ENCODE measurements at places on chromosomes 6 and 20.

GRCh38 chr20:9093218-9093957 is 24.5 kb downstream of the PLCB4 start:
- DNase-seq = no peak

GRCh38 chr6:122620428-122620827 is 10.2 kb downstream of the PKIB start:
- DNase-seq = no peak

DNA sequence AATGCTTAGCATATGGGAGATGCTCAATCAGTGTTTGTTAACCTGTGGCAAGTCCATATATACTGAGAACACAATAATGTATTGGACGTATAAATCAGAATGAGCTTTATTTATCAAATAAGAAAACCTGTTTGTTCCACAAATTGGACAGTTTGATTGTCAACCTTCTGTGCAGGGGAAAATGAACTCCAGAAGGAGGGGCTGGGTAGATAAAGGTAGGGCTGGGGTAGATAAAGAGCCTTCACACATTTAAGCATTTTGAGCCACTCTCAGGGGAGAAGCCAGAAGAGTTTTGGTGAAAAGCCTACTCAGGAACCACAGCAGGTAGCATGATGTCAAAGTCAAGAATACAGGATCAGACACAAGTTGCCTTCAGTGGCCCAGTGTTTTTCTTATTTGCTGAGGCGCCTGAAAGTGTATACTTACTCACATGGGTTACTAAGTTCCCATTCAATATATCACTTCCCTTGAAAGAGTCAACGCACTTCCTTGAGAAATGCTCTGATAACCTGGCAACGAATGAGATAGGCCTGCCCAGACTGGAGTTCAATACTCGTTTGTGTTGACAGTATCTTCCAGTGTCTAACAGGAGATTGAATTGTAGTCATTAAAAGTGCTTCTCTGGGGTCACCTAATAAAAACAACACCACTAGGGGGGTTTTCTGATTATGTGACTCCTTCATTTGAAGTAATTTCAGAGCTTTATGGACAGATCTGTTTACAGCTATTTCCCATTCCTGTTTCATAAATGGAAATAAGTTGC is 263.9 kb upstream of the CITED2 start:
- DNase-seq = no peak

GRCh38 chr6:138986578-138986977 is 1.5 kb downstream of the REPS1 start:
- peak; percentile 26 for DNase-seq

DNA sequence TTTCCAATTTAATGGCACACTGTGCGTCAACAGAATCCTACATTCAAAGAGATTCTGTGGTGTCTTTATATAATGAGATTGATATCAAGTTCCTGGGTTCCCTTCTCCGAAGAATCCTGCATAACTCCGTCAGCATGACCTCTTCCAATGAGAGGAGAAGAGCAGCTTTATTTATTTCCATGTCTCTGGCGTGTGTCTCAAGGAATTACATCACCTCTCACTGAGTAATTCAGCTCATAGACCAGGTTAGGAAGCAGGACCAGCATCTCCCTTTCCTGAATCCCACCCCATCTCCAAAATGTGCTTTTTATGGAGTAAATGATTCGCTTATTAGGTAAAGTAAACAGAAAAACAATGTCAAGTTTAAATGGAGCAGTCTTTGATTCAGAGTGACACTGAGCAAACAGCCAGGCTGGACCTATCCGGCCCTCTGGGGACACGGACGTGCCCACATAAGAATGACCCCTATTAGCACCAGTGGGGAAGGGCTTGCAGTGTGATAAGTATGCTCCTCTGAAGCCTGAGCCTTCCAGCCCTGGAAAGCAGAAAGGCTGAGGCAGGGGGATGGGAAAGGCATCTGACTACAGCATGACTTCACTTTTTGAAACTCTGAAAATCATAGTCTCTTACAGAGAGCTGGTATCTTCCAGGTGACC is 165.2 kb downstream of the CLIC5 start:
- DNase-seq = peak; percentile 64

GRCh38 chr6:166678426-166678825 is 51.4 kb upstream of the RPS6KA2 start:
- no peak for DNase-seq

DNA sequence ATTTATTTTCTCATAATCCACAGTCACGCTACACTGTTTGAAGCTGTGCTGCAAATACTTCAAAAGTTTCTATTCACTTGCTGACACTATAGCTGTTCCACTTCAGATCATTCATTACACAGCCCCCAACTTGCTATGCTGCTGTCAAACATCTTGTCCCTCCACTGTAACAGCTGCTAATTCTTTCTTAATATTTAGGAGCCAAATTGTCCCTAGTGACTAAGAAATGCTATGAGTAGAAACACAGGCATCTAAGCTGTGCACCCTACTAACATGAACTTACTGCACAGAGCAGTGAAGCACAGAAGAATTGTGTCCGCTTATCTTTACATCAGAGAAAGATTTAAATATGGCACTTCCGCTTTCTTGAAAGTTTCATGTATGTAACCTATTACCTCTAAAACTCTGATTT is 91.3 kb downstream of the PDE10A start:
- DNase-seq = no peak

DNA sequence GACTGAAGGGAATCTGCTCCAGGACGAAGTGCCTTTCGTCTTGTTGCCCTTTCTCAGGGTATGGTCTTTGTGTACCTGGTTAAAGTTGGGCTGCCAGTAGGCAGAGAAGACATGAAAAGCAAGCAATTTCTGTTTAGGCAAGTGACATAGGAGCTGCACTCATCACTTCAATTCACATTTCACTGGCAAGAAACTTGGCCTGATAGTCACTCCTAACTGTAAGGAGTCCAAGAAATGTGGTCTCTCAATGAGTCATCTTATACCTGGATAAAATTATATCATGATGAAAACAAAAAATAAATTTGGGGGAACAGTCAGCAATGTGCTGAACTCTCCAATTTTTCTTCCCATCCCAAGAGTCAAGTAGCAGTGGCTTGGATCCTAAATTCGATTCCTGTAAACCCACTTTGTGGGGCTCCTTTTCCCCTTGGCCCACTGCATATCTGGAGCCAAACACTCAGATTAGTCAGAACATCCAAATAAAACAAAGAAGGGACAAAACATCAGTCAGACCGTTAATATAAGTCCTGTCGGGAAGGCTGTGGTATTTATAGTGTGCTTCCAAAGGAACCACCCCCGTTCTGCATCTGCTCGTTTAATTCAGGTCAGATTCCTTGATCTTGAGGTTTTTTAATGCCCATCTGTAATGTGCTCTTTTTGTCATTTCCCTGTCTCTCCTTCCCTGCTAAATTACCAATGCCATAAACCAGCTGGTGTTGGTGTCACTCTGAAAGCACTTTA is 5.0 kb upstream of the GABRR1 start:
- DNase-seq = no peak

DNA sequence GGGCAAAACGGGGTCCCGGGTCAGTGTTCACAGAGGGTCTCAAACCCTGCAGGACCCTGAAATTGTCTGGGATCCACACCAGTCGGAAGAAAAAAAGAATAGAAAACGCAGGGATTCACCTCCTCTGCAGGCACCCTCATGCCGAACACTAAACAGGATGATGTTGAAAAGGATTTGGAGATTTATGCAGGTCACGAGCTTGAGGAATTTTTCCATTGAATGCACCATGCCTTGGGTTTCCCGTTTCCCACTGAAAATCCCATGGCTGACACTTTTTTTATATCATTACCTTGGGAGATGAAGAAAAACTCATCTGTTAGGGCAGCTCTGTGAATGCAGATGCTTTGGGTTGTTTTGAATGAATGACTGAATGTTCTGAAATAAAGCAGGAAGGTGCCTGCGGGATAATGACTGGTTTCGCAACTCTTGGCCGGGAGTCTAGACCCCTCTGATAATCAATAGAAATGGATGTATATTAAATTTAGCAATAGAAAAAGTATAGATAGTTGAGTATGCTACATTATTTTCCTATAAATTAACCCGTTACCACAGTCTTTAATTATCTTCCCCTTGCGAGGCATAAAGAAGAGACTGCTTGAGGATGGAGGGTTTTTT is 147.5 kb upstream of the AFDN start:
- DNase-seq = no peak

DNA sequence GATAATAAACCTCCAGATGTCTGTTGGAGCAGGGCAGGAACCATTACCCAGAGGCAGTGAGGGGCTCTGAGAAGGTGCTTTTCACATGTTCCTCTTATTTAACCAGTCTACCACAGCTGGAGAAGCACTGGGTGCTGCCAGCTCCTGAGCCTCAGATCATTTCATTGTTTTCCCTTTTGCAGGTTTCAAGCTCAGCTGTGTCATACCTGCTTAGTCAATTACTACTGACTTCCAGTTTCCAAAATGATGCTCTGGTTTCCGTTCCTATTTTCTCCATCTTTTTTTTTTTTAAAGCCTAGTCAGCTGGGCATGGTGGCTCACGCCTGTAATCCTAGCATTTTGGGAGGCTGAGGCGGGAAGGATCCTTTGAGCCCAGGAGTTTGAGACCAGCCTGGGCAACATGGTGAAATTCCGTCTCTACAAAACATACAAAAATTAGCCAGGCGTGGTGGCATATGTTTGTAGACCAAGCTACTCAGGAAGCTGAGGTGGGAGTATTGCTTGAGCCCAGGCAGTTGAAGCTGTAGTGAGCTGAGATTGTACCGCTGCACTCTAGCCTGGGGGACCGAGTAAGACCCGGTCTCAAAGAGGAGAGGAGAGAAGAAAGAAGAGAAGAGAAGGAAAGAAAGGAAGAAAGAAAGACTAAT is 6.7 kb downstream of the FLOT1 start:
- no peak for DNase-seq

- no peak for DNase-seq
Measured at GRCh38 chr6:127022302-127022701, 96.2 kb upstream of the RSPO3 start.

- no peak for DNase-seq
Measured at GRCh38 chr20:57577679-57578475, 17.0 kb downstream of the PCK1 start.

- no peak for DNase-seq
Measured at GRCh38 chr6:52840763-52841585, at the start of gene GSTA5. TSS of gene GSTA5 (minus strand) at chr6:52840813.

- no peak for DNase-seq
Measured at GRCh38 chr20:42510686-42511085, 679.0 kb downstream of the PTPRT start.

DNA sequence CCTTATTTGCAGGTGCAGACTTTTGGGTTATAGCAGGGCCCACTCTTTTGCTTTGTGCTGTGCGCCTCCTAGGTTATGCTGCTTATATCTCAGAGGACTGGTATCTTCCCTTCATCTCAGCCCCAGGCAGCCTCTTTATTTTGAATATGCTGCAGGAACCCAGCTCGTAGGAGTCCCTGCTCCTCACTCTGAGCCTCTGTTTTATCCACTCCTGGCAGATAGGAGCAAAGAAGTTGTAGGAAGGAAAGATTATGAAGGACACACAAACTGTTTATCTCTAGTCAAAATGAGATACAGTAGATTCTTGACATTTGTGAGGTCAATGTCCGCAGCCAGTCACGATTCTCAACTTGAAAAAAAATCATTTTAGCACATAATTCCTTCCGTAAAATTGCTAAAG is 15.6 kb downstream of the L3MBTL3 start:
- no peak for DNase-seq

GRCh38 chr20:2364044-2364443 is 16.7 kb upstream of the TGM6 start:
- no peak for DNase-seq

GRCh38 chr6:7106752-7107577 is 796 bp upstream of the RREB1 start:
- peak; percentile 66 for DNase-seq

DNA sequence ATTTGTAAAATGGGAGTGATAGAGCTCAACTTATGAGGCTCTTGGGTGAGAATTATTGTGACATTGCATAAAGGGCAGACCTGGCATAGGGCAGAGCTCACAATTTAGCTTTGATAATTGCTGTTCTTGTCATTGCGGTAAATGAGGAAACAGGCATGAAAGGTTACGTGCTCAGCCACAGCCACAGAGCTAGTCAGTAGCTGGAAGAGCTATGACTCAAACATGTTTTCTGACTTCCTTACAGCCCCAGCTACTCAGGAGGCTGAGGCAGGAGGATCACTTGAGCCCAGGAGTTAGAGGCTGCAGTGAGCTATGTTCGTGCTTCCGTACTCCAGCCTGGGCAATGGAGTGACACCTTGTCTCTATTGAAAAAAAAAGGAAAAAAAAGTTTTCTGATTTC is 3.5 kb upstream of the GHRH start:
- DNase-seq = no peak

DNA sequence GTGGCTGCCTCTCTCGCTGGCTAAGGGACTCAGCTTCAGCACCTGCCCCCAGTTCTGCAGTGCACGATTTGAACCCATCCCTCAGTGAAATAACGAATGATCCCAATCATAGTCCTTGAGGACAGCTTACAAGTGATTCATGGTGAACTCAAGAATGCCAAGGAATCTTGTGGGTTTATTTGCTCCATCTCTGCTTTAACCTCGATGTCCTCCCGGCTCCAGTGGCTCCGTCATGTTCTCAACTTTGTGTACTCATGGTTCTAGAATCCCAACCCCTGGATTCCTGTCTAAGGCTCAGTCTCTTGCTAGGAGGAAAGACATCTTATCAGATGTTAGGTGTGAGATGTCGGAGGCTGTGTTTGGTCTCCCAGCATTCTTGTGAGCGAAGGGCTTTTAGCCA is 29.0 kb upstream of the GTSF1L start:
- DNase-seq = no peak

GRCh38 chr20:60200305-60200918 is 242.2 kb downstream of the CDH26 start:
- DNase-seq = no peak

DNA sequence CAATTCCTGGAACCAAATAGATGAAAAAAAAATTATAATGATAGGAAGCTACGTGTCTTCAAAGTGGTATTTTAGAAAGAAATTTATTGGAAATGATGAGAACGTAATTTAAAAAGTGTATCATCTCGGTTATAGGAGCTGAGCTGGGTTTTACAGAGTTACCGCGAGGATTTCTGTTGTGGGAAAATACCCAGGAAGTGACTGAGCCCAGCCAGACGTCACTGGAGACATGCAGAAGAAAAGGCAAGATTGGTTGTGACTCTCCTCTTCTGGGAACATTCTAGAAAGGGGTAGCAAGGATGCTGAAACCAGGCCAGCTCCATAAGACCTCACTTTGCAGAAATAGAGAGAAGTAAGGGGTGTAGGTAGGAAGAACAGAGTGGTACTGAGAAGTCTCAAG is 95.9 kb upstream of the ADGRF1 start:
- DNase-seq = no peak

DNA sequence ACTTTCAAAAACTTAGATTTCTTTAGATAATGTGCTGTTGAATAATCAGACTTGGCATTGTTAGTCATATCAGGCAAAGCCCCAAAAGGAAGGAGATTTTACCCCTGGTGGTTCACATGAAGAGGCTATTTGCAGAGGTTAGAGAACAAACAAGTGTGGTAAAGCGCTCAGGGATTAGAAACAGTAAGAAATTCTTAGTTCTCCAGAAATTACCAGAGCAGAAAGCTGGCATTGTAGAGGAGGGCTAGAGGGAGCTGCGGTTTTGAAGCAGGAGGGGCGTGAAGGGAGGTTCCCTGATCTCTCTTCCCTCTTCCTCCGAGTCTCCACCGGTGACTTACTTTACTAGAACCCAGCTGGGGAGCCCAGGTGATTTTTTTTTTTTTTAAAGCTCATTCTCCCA is 10.2 kb downstream of the MYO6 start:
- no peak for DNase-seq

- no peak for DNase-seq
Measured at GRCh38 chr6:169263374-169263773, 9.7 kb upstream of the THBS2 start.

Data from retina (tissue), 1 donor.